ENCODE measurements at places on chromosomes 6 and 20. TPM values are rescaled to one million over a fixed set of nuclear protein-coding genes. Genes with fewer than 3 reads are reported as not detected.

The HAO1 gene
- not detected for total RNA-seq

The TAGAP gene
- total RNA-seq, result not detected

The NFS1 gene
- total RNA-seq, result 39.3 TPM

The MCM9 gene
- total RNA-seq, result 6.4 TPM

Measured in cardiac muscle cell (in vitro differentiated cells and primary cell).